ENCODE measurements at places on chromosomes 12 and 14.

- no peak for DNase-seq
Measured at GRCh38 chr12:6140651-6141447, 16.4 kb upstream of the VWF start.

GRCh38 chr14:56181681-56182085, 63.5 kb downstream of the PELI2 start:
- DNase-seq: no peak

DNA sequence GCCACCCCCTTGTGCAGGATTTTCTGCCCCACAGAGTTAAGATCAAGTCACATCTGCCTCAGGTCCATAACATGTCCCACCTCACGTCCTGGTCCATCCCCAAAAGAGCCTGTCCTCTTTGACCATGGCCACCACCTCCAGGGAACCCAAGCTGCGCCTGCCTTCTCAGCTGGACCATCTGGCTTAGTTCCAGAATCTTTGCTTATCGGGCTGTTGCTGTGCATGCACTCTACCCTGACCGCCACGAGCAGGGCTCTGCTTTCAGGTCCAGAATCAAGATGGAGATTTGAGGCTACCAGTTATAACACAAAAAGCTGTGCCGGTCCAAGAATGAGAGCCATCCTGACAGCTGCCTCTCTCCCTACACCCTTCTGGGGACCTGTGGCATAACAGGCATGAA, 326.7 kb downstream of the DPF3 start:
- DNase-seq: no peak

- DNase-seq: no peak
Measured at GRCh38 chr14:45785240-45785639, 532.2 kb upstream of the MIS18BP1 start.

DNA sequence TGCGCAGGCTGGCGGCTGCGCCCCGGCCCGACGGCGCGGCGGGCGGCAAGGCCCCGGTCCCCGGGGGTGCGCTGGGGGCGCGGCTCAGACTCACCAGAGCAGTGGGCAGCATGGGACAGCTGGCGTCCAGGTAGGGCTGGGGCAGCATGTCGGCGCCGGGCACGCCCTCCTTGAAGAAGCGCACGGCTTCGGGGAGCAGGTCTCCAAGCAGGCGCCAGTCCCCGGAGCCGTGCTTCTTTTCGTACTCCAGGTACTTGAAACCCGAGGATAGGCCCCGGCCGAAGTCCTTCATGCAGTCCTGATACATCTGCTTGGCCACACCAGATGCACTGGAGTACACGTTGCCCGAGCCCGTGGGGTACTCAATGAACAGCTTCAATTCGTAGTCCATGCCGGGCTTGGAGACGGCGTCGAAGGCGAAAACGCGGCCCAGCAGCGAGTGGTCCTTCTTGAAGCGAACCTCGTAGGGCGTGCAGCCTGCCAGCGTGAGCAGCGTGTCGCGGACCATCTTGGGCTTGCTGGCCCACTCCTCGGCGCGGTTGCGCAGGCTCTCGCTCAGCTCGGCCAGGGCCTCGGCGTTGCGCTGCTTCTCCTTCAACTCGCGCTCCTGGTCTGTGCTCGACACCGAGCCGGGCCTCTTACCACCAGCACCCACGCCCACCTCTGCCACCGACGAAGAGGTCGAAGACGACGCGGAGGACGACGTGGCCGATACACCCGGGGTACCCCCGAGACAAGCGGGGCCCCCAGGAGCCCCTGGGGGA, 2.2 kb downstream of the IRF2BPL start:
- DNase-seq: no peak

GRCh38 chr14:56133547-56133946, 15.3 kb downstream of the PELI2 start:
- DNase-seq: no peak

DNA sequence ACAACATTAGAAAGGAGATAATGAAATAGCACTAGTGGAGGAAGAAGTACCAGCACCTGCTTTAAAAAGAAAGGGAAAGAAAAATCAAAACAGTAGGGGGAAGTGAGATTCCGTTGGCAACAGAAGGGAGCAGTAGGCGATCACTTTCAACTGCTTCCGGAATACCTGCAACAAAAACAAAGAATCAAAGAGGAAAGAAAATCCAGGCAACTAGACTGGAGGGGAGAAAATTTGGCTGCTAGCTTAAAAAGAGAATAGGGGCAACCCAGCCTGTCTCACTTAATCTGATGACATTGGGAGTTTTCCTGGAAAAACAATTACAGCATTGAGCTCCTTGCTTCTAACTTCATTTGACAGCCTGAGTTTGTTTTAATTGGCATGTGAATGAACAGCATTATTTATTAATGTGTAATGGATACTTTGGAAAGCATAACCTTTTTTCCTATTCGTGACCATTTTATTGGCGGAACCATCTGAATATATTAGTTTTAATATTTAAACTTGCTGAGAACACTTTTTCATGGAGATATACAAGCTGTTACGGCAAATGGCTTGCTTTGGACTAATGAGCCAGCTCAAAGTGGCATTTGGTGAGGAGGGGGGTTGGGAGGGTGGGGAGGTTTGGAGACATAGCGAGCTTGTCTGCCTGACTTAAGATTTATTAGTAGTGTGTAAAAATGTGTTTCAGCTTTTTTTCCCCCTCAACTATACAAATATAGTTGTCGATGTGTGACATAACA, 2.5 kb upstream of the DACT1 start:
- no peak for DNase-seq

DNA sequence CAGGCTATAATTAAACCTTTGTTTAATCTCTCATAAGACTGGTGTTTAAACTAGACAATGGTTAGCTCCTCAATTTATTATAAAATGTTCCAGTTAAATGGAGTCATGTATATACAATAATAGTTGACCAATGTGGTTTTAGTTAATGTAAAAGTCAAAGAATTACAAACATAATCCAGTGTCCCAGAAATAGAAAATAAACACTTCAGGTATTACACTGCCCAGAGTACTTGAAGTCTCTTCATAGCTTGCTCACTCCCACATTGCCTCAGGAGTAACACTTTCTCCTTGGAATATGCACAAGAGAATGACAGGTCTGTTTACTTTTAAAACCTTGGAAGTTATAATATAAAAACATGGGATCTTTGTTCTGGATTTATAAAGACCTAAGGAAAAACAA, 60.5 kb downstream of the SLC38A1 start:
- DNase-seq: no peak

GRCh38 chr14:66225337-66225736, 260.8 kb upstream of the CCDC196 start:
- DNase-seq: no peak

- DNase-seq: no peak
Measured at GRCh38 chr12:95553197-95553943, 2.1 kb upstream of the USP44 start.

DNA sequence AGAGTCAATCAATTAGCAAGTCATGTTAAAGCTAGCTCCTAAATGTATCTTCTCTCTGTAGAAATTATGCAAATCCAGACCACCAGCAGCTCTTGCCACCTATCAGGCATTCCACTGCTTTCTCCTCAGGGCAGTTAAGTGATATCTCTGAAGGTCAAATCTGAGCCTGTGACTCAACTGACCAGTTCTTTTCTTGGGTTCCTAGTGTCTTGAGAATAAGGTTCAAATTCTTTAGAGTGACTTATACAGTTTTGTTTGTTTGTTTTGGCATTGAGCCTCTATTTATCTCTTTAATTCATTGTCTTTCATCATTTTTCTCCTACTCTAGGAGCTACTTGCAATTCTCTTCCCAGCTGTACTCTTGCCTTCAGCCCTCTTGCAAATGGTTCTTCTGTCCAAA, 2.5 kb upstream of the LRIG3 start:
- no peak for DNase-seq

- DNase-seq: no peak
Measured at GRCh38 chr12:54723379-54724256, 75.5 kb upstream of the DCD start.

GRCh38 chr14:36514278-36515104, 5.5 kb downstream of the NKX2-1 start:
- DNase-seq: no peak

GRCh38 chr14:62117751-62118105, 355.5 kb downstream of the SNAPC1 start:
- no peak for DNase-seq

GRCh38 chr12:101962486-101962885, 85.1 kb downstream of the DRAM1 start:
- DNase-seq: no peak

GRCh38 chr14:93880021-93880820, 46.9 kb upstream of the FAM181A start:
- peak; percentile 11 for DNase-seq

DNA sequence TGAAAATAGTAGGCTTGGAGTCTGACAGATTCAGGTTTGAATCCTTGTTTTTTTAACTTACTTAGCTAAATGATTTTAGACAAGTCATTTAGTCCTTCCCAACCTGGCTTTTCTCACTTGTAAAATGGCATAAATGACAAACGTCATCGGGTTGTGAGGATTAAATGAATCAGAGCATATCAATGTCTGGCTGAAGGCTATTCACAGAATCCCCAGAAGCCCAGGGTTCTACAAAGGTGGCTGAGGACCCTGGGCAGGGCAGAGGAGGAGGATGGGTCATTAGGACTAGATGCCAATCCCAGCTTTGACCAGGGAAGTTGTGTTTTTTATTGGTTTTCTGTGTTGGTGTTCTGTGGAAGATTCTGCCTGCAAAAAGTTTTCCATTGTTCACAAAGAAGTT, 7.6 kb upstream of the PTPRB start:
- DNase-seq: no peak

DNA sequence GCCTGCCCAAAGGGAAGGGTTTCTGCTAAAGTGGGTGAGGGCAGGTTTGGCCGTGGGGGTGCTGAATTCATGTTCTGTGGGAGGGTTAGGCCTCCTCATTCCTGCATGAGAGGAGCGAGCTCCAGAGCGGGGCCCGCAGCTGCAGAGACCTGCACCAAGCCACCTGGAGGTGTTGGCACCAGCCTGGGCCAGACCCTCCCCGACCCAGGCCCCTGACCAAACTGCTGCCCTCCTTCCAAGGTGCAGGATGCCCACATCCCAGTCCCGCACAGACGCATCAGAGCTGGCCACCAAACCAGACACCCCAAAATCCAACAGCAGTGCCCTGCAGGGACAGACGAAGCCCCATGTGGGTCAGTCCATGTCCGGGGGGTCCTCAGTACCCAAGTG, 10.6 kb downstream of the ADSS1 start:
- no peak for DNase-seq

- DNase-seq: peak; percentile 28
Measured at GRCh38 chr12:51351913-51352532, 5.5 kb upstream of the CELA1 start.

DNA sequence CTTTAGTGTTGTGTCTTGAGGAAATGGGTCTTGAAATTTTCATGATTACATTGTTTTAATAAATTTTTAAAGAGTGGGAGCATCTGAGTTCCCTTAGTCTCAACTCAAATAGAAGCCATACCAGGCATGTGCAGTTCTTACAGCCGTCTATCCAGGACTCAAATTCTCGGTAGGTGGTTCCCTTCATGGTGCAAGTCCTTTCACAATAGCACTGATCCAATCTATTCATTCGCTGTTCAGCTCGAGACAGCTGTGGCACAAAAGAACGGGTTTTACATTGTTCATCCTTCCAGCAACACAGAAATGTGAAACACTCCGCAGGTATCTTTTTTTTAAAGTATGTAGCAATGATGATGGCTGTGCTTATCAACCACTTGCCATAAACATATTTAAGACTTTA, 100.2 kb downstream of the NELL2 start:
- no peak for DNase-seq

Data from GM04504 (cell line).